ENCODE measurements at places on chromosomes 16 and 17. TPM values are rescaled to one million over a fixed set of nuclear protein-coding genes. Genes with fewer than 3 reads are reported as not detected.

DNA sequence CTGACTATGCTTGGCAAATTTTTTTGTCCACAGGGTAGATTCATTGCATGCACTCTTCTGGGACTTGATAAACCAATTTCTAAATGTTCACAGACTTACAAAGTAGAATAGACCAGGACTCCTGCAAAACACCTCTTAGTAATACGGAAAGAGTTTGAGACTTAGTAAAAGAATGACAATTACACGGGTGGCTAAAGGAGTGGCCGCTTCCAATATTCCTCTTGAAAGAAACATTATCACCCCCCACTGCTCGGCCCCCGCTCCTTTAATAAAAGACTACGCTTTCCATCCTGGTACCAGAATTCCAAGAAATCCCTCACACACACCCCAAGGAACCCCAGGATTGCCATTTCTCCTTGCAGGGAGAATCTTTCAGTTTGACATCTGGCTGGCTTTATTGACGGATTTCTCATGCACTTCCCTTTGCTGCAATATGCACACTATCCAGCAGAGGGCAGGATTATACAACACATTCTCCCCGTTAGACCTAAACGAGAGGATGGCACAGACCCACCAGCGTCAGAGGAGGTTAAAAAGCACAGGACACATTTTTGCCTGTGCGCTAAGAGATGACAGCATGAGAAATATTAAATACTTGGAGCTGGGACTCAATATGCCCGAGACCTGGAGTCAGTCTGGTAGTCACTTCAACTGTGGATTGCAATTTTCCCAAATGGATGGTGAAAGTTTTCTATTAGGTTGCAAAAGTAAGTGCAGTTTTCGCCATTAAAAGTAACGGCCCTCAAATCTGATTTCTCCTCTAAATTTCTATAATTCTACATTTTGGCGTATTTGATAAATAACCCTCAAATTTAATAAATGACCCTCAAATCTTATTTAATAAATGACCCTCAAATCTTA lies 46.6 kb upstream of the NUDT7 start:
- peak; percentile 77 for DNase-seq

GRCh38 chr17:42937712-42938596 lies 26.3 kb downstream of the AARSD1 start:
- peak; percentile 50 for DNase-seq

Gene NTN3
- not detected for total RNA-seq

Gene KRT34
- not detected for total RNA-seq

Gene CTRB2
- not detected for total RNA-seq
